ENCODE measurements at places on chromosomes 2 and 18.
A peak's percentile ranks its signal among the peaks of the same experiment; 100 is the strongest.

- no peak for DNase-seq
Measured at GRCh38 chr2:189798312-189799029, 14.2 kb downstream of the PMS1 start.

DNA sequence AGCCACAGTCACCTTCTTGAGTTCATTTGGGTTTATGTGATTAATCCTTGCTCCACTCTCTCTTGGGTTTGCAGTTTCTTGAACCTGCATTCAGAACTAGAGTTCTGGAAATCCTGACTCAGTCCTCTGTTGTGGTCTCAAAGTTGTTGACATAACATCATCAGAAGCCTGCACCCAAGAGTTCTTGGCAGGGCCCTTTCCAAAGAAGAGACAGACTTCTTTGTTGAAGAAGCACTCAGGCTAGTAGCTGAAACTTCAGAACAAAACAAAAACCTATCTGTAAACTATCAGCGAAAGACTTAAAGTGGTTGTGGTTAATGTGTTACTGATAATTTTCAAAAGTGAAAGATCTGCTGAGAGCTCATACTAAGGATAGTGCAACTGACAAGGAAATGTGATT, 120.8 kb downstream of the FAM168B start:
- DNase-seq, result no peak

GRCh38 chr18:56286775-56287325, 351.5 kb downstream of the TXNL1 start:
- no peak for DNase-seq

DNA sequence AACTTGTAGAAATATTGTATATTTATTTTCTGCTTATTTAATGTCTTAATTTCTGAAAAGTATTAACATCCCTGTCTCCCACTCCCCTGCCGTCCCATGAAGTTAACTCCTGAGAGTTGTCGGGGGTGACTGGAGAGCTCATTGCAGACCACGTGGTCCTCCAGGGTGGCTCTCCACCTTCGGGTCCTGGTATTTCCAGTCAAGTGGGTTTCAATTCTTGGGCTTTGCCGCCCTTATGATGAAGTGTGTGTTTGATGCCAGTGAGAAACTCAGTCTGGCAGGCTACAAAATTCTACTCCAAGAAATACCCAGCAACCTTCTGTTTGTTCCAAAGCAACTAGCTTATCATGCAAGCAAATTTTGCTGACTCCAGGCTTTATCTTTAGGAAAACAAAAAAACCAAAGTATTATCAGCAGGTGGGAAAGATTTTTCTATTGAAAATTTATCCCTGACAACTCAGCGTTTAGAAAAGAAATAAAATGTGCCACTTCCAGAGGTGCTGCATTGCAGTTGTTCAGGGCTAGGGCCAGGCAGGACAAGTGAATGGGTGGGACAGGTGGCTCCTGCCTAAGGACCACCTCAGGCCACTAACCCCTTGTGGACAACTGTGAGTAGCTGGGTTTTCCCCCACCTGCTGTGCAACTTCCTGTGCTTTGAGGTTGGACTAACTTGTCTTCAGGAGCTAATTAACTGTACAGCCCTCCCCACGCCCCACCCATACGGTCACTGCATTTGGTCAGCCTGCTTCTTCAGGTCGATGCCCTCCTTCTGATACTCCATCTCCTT, 46.6 kb downstream of the BCL2L11 start:
- DNase-seq, result no peak

- DNase-seq, result no peak
Measured at GRCh38 chr2:205563646-205564045, 118.7 kb upstream of the NRP2 start.

DNA sequence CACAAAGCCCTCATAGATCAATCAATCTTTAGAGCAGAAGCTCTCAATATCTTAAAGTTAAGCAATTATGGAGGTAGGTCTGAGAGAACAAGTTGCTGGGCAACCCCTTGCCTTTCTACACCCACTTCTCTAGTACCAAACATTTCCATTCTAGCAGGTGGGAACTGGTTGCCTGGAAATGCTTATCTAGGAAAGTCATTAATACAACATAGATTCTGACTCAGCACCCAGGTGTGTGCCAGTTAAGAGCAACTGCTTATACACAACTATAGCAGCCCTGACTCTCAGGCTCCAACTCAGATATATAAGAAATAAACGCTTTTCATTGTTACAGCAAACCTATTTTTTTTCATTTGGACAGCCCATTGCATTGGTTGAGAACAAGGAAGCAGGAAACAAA, 237.7 kb downstream of the IRS1 start:
- no peak for DNase-seq

DNA sequence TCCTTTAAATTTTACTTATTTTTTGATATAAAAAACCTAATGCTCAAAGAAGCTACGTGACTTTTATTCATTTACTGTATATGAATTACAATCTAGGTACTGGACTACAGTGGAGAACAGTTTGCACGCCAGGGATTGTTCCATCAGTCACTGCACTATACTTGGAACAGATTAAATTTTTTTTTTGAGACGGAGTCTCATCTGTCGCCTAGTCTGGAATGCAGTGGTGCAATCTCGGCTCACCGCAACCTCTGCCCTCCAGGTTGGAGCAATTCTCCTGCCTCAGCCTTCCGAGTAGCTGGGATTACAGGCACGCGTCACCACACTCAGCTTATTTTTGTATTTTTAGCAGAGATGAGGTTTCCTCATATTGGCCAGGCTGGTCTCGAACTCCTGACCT, 330.0 kb upstream of the SLC14A2 start:
- no peak for DNase-seq

- DNase-seq, result no peak
Measured at GRCh38 chr2:188293601-188294351, 2.1 kb downstream of the GULP1 start.

DNA sequence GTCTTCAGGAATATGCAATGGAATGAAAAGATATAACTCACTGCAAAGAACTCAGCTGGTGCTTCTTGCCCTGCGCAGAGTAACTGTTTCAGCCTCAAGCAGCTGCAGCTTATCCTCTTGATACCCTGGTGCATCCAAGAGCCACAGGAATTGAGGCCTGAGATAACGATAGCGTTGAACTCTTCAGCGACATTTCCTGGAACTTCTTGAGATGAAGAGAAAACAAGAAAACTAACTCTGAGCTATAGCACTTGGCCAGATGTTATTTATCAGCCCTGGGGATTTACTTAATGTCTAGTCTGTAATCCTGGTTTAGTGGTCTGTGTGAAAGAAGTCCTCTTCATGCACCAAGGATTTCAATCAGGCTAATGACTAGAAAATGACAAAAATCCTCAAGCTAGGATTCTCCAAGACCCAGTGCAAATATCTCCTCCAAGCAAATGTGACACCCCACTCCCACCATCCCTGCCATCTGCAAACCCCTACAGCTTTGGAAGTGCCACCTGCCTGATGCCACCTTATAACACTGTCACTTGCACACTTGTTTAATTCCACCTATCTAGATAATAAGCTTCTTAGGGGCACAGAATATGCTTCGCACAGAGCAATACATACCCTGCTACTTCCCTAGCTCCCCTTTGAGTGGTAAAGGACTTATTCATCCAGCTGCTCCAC, 40.6 kb downstream of the EHD3 start:
- no peak for DNase-seq

- DNase-seq, result no peak
Measured at GRCh38 chr2:137872577-137872976, 91.7 kb upstream of the HNMT start.

- DNase-seq, result no peak
Measured at GRCh38 chr2:232207174-232207573, 171.4 kb upstream of the ALPP start.

- DNase-seq, result peak; percentile 67
Measured at GRCh38 chr2:60550178-60550983, 3.1 kb downstream of the BCL11A start.

- no peak for DNase-seq
Measured at GRCh38 chr2:171410101-171410500, 23.7 kb downstream of the METTL8 start.

- no peak for DNase-seq
Measured at GRCh38 chr18:37280701-37281393, 284.8 kb downstream of the CELF4 start.

GRCh38 chr2:202069170-202070067, 3.6 kb upstream of the KIAA2012 start:
- no peak for DNase-seq

- no peak for DNase-seq
Measured at GRCh38 chr2:192124571-192124970, 70.2 kb downstream of the TMEFF2 start.

DNA sequence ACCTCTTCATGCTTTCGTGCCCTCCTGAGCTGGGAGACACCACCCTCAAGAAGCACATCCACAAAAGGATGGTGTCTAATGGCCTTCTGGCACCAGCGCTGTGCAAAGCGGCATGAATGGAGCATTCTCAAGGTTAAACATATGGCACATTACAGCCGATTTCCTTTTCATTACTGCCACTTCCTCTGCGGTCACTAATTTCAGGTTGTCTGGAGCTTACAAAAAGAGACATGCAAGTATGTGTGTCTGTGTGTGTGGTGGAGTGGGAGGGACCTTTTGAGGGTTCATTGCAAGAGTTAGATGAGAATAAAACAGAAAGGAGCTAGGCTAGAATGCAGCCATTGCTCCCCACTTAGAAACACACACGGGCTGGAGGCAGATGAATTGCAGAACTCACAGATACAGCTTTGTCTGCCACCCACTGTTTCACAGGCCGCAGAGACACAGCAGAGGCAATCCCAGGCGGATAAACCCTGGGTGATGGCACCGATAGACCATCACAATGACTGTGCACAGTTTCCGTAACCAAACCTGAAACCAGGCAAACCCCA, 76.0 kb downstream of the TGIF1 start:
- DNase-seq, result peak; percentile 75

DNA sequence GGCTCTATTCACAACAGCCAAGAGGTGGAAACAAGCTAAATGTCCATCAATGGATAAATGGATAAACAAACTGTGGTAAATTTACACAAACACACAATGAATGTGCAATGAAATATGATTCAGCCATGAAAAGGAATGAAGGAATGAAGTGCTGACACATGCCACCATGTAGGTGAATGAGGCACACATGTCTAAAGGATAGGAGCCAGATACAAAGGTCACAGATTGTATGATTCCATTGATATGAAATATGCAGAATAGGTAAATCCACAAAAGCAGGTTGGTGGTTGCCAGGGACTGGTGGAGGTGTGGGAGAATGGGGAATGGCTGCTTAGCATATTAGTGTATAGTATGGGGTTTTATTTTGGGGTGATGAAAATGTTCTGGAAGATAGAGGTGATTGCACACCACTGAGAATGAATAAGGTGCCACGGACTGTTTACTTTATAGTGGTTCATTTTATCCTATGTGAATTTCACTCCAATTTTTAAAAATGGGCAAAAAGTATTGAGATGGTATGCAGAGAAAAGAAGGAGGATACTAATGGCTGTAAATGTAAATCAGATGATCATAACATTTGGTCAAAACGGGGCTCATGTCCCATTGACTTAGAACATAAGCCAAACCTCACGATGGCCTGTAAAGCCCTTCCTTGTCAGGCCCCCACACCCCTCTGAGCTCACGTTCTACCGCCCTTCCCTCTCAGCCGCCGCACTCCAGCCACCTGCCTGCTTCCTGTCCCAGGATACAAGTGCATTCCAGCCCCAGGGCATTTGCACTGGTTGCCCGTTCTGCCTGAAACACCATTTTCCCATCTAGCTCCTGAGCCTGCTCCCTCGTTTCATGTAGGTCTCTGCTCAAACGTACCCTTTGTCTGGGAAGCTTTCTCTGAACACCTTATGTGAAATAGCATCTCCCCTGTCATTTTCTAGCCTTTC, 165.5 kb downstream of the DDX1 start:
- DNase-seq, result no peak

DNA sequence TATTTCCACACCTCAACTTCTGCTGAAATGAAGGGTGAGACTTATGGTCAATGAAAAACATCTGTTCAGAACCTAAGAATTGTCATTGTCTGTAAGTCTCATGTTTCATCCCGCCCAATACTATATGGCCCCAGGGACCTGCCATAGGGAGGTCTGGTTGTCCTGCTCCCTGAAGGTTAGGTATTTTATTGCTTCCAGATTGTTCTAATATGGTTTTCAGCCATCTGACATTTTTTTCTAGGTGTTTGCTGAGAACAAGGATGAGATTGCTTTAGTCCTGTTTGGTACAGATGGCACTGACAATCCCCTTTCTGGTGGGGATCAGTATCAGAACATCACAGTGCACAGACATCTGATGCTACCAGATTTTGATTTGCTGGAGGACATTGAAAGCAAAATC, 7.3 kb downstream of the XRCC5 start:
- DNase-seq, result no peak

DNA sequence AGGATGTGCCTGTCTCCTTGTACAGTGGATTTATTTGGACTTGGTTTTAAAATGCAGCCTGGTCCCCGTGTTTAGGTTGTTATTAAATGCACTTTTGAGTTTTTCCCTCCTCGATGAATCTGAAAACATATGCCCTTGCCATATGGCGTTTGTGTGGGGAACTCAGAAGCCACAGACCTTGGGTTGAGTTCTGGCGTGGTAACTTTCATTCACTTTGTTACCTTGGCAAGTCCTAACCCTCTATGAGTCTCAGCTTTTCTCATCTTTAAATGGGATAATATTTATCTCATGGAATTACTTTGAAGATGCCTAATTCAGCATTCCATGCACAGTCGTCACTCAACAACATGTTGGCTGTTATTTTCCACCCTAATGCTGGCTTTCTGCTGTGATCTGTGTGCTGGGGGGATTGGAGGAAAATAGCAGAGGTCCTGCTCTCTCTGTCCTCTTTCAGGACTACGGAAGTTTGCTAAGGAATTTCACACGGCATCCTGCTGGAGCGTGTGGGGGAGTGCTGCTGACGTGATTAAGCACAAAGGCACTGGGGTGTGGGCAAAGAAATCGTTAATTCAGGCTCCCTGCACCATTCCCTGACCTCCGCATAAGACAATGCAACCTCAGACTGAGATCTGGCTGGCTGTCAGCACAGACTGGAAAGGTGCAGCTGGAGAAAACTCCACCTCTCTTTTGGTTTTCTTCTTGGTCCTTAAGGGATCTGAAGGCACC, 61.7 kb downstream of the LDLRAD4 start:
- DNase-seq, result no peak

DNA sequence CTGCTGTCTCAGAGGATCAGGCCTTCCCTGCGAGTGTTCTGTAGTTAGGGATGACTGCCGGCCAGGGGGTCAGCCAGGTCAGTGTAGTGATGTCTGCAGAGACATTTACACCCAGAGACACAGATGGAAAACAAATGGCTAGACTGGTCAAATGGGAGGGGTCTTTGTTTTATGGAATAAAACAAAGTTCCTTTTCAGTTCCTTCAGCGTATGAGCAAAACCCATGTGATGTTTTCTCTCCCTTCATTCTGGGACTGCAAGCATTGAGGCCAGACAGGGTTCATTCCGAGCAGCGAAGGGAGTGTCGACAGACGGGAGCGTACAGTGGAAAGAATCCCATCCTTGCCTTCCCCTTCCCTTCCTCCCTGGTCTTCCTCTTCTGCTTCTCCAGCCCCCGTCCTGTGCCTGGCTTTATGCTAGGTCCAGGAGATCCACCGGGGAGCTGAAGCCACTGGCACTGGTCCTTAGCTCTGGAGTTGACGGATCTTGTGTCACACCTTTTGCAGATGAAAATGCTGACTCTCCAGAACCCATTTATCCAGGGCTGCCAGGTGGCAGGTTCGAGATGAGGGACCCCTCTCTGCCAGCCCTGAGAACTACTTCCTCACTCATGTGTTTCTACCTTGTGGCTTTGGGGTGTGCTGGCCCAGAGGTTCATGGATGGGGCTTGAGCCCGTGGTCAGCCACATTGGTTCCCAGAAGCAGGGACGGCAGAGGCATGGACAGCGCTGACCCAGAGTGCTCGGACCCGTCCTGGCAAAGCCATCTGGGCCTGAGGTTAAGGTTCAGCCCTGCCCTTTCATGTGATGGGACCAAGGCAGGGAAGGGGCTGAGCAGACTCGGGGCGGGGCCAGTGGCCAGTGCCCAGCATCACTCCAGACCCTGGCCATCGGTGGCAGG, 24.2 kb downstream of the ITGB1BP1 start:
- no peak for DNase-seq

GRCh38 chr2:190535121-190535439, 558 bp upstream of the NEMP2 start:
- DNase-seq, result no peak

Measured in activated effector memory CD4-positive, alpha-beta T cell treated with anti-CD3 and anti-CD28 coated beads, Interleukin-2, amount 50 U/mL, for 16 hours (primary cell).